ENCODE measurements at places on chromosomes 5 and 9.

DNA sequence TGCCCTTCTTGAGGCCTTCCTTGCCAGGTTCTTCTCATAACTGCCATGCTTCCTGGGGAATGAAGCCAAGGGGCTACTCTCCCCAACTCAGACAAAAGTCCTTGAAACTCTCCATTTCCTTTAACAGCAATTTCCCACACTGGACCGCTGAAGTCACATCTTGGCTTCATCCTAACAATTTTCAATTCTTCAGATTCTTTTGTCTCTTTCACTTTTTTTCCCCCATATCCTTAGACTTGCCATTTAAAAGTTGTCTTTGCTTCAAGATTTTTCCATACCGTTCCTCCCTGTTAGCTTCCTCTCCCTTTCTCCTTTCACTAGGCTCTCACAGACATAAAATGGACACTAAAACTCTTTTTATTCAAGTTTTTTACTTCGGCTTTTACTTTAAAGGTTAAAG, 93.1 kb upstream of the ITGA1 start:
- no peak for DNase-seq

- no peak for DNase-seq
Measured at GRCh38 chr9:370086-370485, 155.4 kb downstream of the DOCK8 start.

- peak; percentile 37 for DNase-seq
Measured at GRCh38 chr9:71758785-71759184, 9.5 kb downstream of the CEMIP2 start.

DNA sequence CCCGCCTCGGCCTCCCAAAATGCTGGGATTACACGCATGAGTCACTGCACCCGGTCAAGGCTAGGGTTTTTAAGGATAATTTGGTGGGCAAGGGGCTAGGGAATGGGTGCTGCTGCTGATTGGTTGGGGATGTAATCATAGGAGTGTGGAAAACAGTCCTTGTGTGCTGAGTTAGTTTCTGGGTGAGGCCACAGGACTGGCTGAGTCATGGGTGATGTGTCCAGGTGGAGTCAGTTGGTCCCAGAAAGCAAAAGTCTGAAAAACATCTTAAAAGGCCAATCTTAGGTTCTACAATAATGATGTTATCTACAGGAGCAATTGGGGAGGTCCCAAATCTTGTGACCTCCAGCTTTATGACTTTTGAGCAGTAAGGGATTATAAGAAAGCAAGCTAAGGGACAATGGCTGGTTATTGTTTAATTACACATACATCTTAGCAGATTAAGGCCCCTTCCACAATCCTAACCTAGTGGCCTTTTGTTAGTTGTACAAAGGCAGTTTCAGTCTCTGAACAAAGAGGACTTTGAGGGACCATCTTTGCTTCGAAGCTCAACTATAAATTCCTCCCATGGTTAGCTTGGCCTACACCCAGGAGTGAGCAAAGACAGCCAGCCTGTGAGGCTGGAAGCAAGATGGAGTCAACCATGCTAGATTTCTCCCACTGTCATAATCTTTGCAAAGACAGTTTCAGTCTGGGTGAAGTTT, 5.5 kb upstream of the AOPEP start:
- DNase-seq = no peak

DNA sequence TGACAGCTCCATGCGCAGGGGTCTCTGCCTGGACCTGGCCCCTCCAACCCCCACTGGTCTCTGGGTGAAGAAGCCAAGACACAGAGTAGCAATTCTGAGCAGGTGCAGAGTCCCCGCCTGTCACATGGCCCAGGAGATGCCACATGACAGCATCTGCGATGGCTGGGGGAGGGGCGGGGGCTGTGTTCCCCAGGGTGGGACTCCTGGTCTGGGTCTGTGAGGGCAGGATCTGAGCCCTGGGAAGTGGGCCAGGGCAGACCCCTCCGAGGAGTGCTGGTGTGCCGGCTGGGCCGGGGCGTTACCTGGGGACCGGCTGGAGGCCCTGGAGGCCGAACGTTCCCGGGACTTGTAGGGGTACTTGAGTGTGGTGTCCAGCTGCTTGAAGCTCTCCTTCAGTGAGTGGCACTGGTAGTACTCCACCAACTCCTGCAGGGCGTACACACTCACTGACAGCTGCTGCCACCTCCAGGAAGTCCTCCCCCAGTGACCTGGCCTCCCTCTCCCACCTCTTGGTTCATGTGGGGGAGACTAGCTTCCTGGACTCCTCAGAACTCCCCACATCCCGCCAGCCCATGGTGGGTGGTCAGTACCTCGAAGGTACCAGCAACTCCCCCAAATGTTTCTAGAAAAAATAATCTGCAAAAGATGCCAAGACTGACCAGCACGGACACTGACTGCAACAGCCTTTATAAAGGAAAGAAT, 32.1 kb upstream of the SARDH start:
- DNase-seq = no peak
